Neural progenitor cell (in vitro differentiated cells): ENCODE measurements at places on chromosomes 7 and 10. TPM values are rescaled to one million over a fixed set of nuclear protein-coding genes. Genes with fewer than 3 reads are reported as not detected.

LIPK gene
- not detected in 2 replicates for total RNA-seq

ZYX gene
- 5.2 and 21.5 TPM in 2 replicates for total RNA-seq

GPR85 gene
- total RNA-seq, result 1.2 and 3.0 TPM in 2 replicates

GRCh38 chr7:114158275-114158674 lies 239.5 kb upstream of the PPP1R3A start:
- H3K36me3 ChIP-seq, result no peaks in the 10 kb centered on the region
- H3K27me3 ChIP-seq, result no peaks in the 10 kb centered on the region
- H3K4me3 ChIP-seq, result no peak overlapping the region
- DNase-seq, result no peak
- H3K27ac ChIP-seq, result no peak overlapping the region

DNA sequence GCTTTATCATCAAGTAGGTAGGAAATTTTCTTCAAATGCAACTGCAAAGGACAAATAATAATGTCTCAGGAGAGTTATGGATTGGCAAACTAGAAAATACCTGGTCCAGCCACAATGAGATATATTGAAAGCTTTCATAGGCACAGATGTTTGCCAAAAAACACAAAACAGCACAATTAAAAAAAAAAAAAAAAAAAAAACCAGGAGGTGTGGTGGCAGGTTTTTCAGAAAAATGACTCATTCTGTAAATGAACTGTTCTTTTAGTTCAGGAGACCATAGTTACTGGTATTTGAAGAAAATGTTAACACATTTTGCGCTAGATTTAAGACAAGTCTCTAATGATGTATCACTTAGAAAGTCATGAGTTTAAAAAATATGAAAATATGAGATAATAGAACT lies 55.0 kb upstream of the JCAD start:
- DNase-seq, result no peak
- no peaks in the 10 kb centered on the region for H3K36me3 ChIP-seq
- H3K27me3 ChIP-seq, result no peaks in the 10 kb centered on the region
- peaks cover 17% of the 10 kb centered on the region for H3K4me1 ChIP-seq

- no peaks in the 10 kb centered on the region for H3K4me1 ChIP-seq
- no peak overlapping the region for H3K27ac ChIP-seq
Observed at GRCh38 chr10:94524146-94524545, 21.4 kb upstream of the HELLS start.
